Activated T-helper 2 cell treated with anti-CD3 and anti-CD28 coated beads, Interferon-gamma antibody, Interleukin-2, Interleukin-4, amounts not matched to agents 10 μg/mL and 5 μg/mL and 100 μg/mL, durations not matched to agents 14 hours and 24 hours and 36 hours (primary cell): ENCODE measurements at places on chromosomes 1 and 21. TPM values are rescaled to one million over a fixed set of nuclear protein-coding genes. Genes with fewer than 3 reads are reported as not detected.

DNA sequence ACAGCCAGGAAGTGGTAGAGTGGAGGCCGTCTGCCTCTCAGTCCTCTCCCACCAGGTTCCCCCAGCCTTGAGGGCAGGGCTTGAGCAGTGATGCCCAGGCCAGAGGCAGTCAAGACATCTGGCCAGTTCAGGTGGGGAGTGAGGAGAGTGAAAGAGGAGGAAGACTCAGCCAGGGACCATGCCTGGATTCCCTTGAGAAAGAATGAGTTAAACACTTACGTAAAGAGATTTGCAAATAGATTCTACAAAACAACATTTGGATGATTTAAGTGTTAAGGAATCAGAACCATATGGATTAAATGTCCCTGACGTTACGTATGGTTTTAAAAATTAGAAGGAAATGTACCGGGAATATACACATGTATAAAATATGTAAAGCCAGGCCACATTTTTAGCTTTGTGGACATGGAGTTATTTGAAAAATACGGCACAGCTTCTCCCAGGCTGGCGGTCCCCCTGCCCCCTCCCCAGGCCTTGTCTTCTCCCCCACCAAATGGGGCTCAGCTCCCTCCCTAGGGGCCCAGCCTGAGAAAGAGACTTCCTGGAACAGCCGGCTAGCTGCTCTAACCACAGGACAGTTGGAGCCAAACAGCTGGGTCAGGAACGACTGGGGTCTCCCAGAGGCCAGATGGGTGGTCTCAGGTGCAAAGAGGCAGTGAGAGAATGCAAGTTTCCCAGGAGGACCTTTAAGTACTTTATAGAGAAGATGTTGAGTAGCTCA is 188.3 kb upstream of the EDN2 start:
- DNase-seq, result no peak
- H3K4me3 ChIP-seq, result peak overlapping the region; percentile 57
- peaks cover 91% of the 10 kb centered on the region for H3K4me1 ChIP-seq
- H3K36me3 ChIP-seq, result no peaks in the 10 kb centered on the region

- DNase-seq, result no peak
- H3K27me3 ChIP-seq, result no peaks in the 10 kb centered on the region
- no peak overlapping the region for H3K4me3 ChIP-seq
- no peak overlapping the region for H3K27ac ChIP-seq
- no peaks in the 10 kb centered on the region for H3K4me1 ChIP-seq
- H3K36me3 ChIP-seq, result no peaks in the 10 kb centered on the region
These were observed 310.1 kb downstream of the BRINP2 start for GRCh38 chr1:177480741-177481305.

DNA sequence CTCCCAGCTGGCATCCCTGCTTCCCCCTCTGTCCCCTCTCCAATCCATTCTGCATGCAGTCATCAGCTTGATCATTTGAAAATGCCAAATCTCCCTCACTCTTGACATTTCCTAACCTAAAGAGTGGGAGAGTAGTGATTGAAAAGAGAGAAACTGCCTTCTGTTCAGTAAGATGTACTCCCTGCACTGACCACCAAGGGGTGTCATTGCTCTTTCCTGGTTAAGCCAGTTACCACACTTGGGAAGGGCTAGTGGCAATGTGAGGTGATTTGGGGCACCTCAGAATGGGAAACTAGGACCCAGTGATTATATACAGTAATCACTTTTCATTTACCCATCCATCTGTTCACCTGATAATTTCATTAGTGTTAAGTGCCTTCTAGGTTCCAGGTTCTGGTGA is 6.9 kb upstream of the TMEM269 start:
- peaks cover 74% of the 10 kb centered on the region for H3K36me3 ChIP-seq
- DNase-seq, result no peak
- H3K27me3 ChIP-seq, result no peaks in the 10 kb centered on the region
- H3K4me1 ChIP-seq, result peaks cover 42% of the 10 kb centered on the region

- peaks cover 35% of the 10 kb centered on the region for H3K36me3 ChIP-seq
- H3K4me3 ChIP-seq, result peak overlapping the region; percentile 96
- DNase-seq, result no peak
- peak overlapping the region; percentile 99 for H3K27ac ChIP-seq
These were observed 853 bp downstream of the USP16 start for GRCh38 chr21:29025328-29025713.

- H3K27me3 ChIP-seq, result no peaks in the 10 kb centered on the region
- no peak for DNase-seq
- no peaks in the 10 kb centered on the region for H3K4me1 ChIP-seq
- H3K36me3 ChIP-seq, result no peaks in the 10 kb centered on the region
- no peak overlapping the region for H3K27ac ChIP-seq
These were observed 219.0 kb downstream of the NUF2 start for GRCh38 chr1:163540727-163541126.

DNA sequence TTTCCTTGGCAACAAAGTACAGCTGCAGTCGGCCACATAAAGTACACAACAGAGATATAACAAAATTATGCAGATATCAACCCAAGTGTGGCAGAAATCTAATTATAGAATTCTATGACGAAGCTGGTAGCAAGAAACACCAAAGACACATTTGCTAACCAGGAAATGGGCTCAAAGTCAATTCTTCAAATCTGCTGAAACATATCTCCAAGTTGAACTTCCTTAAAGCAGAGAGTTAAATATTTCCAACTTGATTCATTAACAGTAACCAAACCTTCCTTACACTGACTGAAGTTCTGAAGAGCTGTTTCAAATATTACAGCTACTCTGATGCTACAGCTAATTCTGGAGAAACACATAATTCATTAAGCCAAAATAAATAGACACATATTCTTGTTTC is 67.6 kb upstream of the SDC3 start:
- no peaks in the 10 kb centered on the region for H3K27me3 ChIP-seq
- peaks cover 50% of the 10 kb centered on the region for H3K4me1 ChIP-seq
- no peak overlapping the region for H3K4me3 ChIP-seq
- no peak for DNase-seq
- peak overlapping the region; percentile 64 for H3K27ac ChIP-seq

DNA sequence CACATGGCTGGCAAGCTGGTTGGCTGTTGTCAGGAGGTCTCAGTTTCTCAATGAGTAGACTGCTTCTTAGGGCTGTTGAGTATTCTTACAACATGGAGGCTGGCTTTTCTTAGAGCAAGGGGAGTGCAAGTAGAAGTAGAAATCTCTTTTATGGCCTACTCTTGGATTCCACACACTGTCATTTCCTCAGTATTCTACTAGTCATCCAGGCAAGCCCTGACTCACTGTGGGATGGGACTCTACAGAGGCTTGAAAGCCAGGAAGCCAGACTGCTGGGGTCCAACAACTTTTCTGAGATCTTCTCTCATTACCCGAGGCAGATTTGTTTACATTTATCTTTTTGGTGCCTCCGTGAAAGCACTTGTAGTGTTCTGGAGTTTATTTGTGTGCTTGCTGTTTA is 196.2 kb upstream of the APP start:
- no peaks in the 10 kb centered on the region for H3K36me3 ChIP-seq
- no peaks in the 10 kb centered on the region for H3K27me3 ChIP-seq
- no peak overlapping the region for H3K27ac ChIP-seq
- H3K4me3 ChIP-seq, result no peak overlapping the region
- DNase-seq, result no peak

DNA sequence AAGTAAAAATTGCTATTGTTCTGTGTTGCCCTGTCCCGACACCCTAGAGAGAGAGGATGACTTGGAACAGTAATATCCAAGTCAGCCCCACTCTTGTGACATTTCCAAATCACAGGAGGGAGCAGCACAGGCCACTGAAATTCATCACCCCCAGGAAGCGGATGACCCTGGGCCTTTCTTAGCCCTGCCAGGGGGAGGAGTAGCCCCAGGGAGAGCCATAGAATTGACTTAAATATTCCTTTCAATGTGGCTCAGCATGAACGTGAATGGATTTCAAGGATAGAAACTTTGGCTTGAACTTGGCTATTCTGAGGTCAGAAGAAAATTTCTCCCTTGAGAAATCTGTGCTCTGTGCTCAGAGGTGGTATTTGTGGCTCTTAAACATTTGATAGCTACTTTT is 80.6 kb downstream of the CENPF start:
- peaks cover 2% of the 10 kb centered on the region for H3K27me3 ChIP-seq
- no peak overlapping the region for H3K27ac ChIP-seq
- no peaks in the 10 kb centered on the region for H3K4me1 ChIP-seq
- no peaks in the 10 kb centered on the region for H3K36me3 ChIP-seq
- no peak overlapping the region for H3K4me3 ChIP-seq

GRCh38 chr1:234120327-234120944 is 216.0 kb downstream of the SLC35F3 start:
- H3K27ac ChIP-seq, result no peak overlapping the region
- no peaks in the 10 kb centered on the region for H3K4me1 ChIP-seq
- H3K4me3 ChIP-seq, result no peak overlapping the region
- no peak for DNase-seq
- peaks cover 17% of the 10 kb centered on the region for H3K27me3 ChIP-seq

DNA sequence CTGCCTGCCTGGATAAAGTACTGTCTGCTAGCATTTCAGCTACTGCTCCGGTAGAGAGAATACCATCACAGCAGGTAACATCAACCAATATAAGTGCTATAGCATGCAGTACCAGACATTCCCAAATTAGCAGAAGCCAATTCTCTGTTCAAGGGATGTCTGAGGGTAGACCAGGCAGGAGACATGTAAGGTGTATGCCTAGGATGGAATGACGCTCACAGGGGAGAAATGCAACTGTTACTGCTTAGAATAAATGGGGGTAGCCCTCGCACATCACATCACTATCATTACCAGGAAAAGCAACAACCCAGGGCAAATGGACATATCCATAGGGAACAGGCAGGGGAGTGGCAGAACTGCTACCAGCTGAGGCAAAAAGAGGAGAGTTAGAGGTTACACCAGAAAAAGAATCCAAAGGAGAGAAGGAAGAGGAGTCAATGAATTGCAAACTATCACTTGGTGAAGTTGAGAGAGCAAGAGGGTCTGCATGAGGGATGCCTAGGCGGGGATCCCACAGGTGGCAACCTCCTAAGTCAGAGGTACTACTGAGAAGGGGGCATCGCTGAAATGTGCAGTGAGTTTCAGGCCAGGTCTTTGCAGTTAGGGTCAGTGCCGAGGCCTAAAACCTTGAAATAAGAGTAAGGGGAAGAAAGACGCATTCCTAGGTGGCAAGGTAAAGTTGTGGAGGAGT is 1.1 kb downstream of the UBE2Q1 start:
- DNase-seq, result no peak
- peaks cover 22% of the 10 kb centered on the region for H3K4me1 ChIP-seq
- H3K36me3 ChIP-seq, result peaks cover 49% of the 10 kb centered on the region
- H3K27me3 ChIP-seq, result no peaks in the 10 kb centered on the region
- peak overlapping the region; percentile 90 for H3K4me3 ChIP-seq

DNA sequence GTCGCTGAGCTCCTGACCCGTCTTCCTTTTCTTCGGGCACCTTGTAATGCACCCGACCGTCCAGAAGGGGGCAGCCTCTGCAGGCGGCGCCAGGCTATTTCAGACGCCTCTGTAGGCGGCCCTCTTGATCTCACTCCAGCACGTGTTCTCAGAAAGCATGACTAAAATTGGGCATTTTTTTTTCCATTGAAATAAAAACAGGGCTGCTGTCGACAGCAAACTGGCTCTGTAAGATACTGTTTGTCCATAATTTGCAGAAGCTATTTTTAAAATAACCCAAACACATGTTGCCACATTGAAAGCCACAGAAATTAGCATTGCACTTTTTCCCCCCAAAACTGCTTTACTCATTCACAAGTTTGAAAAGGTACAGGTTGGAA is 78.0 kb downstream of the STUM start:
- peaks cover 15% of the 10 kb centered on the region for H3K36me3 ChIP-seq
- H3K27ac ChIP-seq, result peak overlapping the region; percentile 78
- peak; percentile 76 for DNase-seq
- peaks cover 29% of the 10 kb centered on the region for H3K4me1 ChIP-seq
- peak overlapping the region; percentile 9 for H3K4me3 ChIP-seq

GRCh38 chr1:23473037-23473800 is 10.8 kb downstream of the ASAP3 start:
- DNase-seq, result no peak
- no peak overlapping the region for H3K27ac ChIP-seq
- H3K4me3 ChIP-seq, result no peak overlapping the region

- H3K4me3 ChIP-seq, result no peak overlapping the region
- no peaks in the 10 kb centered on the region for H3K4me1 ChIP-seq
- no peaks in the 10 kb centered on the region for H3K36me3 ChIP-seq
These were observed 422.7 kb downstream of the KIF26B start for GRCh38 chr1:245577191-245578157.

DNA sequence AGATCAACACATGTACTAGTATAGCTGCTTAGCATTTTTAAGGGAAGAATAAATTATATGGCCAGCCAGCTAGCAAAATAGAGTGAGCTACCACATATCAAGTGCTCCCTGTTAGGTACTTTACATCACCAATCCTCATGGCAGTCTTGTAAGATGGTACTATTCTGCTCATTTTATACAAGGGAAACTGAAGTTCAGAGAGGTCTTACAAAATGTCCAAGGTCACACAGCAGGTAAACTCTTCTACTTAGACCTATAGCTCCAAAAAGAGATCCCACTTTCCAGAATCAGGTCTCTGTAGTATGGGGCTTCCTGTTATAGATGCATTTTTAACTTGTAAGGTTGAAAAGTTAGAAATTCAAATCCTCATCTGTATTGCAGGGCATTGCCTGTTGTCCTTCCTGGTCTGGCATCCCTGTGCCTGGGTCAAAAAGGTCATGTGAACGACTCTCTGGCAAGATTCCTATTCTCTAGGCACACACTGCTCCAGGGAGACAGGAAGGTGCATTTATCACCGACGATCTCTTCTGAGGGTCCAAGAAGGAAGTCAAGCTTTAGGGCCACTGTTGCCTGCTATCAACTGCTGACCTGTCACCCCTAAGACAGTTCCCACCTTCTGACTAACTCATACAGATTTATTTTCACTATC is 41.1 kb downstream of the TRIT1 start:
- no peaks in the 10 kb centered on the region for H3K27me3 ChIP-seq
- no peak for DNase-seq
- peaks cover 38% of the 10 kb centered on the region for H3K4me1 ChIP-seq
- H3K36me3 ChIP-seq, result peaks cover 68% of the 10 kb centered on the region
- no peak overlapping the region for H3K27ac ChIP-seq
- H3K4me3 ChIP-seq, result no peak overlapping the region

DNA sequence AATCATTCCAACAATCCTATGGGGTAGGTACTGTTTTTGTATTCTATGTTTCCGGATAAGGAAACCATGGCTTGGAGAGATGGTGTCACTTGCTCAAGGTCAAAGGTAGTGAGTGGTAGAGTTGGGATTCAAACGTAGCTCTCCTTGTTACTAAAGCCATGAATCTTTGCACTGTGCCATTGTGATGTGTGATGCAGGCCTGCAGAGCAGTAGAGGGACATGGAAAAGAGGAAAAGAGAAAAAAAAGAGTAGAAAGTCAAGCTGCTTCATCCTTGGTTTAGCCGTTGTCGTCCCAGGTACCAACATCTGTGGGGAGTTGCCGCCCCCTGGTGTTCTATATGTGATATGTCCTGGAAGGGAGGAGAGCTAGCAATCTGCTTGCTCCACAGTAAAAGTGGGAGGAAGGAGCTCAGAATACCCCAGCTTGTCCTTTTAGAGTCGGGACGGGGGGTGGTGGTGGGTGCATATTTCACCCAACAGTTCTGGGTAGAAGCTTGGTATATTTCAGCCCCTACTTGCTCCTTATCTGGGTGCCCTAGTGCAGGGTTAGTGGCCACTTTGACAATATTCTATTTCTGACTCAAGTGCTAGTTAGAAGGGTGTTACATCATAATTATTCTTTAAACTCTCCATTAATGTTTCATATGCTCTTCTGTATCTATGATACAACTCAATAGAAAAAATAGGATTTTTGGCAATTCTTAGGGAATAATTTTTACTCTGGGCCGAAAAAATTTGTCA is 98.4 kb downstream of the EBNA1BP2 start:
- DNase-seq, result peak; percentile 55
- H3K27me3 ChIP-seq, result peaks cover 2% of the 10 kb centered on the region
- no peak overlapping the region for H3K4me3 ChIP-seq
- no peak overlapping the region for H3K27ac ChIP-seq
- no peaks in the 10 kb centered on the region for H3K36me3 ChIP-seq
- peaks cover 4% of the 10 kb centered on the region for H3K4me1 ChIP-seq

The LAMB3 gene
- total RNA-seq, result 11.3 and 11.5 TPM in 2 replicates

The MYOG gene
- not detected in 2 replicates for total RNA-seq

The DBT gene
- total RNA-seq, result 10.4 and 10.7 TPM in 2 replicates

The NUP133 gene
- 49.2 and 50.1 TPM in 2 replicates for total RNA-seq

The EVI5 gene
- total RNA-seq, result 60.8 and 63.4 TPM in 2 replicates

The SIPA1L2 gene
- total RNA-seq, result 3.4 and 3.7 TPM in 2 replicates

The MCOLN3 gene
- 0.46 and 0.68 TPM in 2 replicates for total RNA-seq
